ENCODE measurements at places on chromosomes 5 and 9.
A peak's percentile ranks its signal among the peaks of the same experiment; 100 is the strongest.

DNA sequence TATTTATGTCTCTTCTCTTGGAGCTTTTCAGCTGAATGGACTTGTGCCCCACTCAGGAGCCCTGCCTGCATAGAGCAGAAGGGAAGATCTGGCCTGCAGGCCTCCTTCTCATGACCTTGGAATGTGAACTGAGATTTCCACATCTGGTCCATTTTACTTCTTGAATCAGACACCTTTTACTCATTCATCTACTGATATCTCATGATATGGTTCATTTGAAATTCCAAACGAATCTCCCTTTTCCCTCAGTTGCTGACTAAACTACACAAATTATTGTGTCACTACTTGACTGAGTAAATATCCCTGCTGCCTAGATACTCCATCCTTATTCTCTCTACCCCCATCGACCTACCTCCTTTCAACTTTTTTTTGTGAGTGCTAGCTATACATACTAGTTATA is 138.7 kb downstream of the PLCXD3 start:
- peak; percentile 82 for DNase-seq

DNA sequence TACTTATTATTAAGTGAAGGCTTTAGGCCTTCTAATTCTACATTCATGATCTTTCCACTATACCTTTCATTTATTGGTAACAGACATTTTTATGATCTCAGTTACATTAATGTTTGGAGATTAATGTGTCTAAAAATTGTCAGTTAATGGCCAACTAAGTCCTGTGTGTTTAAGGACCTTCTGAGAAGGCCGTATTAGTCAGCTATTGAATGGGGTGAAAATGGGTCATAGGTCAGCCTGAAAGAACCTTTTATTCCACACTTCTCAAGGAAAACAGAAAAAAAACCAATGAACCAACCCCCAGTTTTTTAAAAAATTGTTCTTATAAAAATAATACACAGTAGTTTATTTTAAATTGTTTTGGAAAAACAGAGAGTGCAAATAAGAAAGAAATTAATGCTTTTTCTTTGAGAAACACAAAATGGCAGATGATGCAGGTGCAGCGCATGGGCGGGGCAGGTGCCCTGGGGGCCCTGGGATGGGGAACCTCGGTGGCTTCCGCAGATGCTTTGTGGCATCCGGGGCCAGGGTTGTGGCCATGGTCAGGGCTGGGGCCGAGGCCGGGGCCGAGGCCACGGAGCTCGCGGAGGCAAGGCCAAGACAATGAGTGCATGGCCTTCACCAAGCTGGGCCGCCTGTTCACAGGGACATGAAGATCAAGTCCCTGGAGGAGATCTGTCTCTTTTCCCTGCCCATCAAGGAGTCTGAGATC is 141.9 kb downstream of the SPATA31D1 start:
- no peak for DNase-seq

DNA sequence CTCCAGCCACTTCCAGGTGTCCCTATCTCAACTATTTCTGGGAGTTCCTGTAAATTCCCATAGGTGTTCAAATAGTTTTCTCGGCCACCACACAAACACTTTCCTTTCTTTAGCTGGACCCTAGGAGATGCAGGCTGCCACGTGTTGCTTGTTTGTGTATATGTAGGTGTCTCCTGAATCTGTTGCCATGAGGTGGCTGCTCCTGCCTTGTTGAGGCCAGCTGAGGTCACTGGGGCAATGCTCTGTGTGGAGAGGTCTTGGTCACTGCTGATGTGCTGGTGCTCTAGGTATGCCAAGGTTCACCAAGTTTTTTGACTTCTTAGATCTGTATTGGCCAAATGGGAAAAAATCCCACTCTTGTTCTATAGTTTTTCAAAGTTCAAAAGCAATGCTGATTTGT is 132.5 kb upstream of the CHD1 start:
- DNase-seq, result no peak

DNA sequence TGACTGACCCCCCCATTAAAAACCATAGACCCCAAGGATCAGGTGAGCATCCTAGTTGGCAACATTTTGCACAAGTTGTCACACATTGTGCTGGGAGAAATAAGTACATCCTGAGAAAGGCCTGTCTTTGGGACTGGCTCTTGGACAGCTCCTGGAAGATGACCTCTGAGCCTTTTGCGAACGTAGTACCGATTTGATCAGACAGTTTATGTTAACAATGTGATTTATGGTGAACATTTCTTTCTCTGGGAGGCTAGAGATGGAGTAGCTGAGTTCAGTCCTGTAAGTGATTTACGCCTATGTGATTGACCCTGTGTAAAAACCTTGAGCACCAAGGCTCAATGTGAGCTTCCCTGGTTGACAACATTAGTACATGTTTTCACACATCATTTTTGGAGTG is 41.7 kb downstream of the LOX start:
- no peak for DNase-seq
